Fibroblast of the aortic adventitia (primary cell): ENCODE measurements at places on chromosomes 6 and 20.

DNA sequence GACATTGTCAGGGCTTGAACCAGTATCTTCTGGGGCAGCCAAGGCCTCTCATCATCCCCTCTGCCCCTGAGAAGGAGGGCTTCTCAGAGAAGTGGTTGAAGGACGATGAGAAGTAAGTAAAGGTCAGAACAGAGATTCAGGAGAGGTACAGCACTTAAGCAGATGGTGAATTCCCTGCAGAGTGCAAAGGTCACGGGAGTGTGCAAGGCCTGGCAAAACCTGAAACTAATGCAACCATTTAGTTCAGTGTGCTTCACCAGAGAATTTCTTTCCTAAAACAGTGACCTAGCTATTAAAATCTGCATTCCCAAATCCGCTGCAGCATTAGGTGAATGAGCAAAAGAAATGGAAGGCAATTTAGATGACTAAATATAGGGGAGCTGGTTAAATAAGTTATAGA, 58.4 kb downstream of the TRERF1 start:
- DNase-seq, result no peak

GRCh38 chr6:130624046-130624445, 203.2 kb upstream of the SMLR1 start:
- peak; percentile 9 for DNase-seq

DNA sequence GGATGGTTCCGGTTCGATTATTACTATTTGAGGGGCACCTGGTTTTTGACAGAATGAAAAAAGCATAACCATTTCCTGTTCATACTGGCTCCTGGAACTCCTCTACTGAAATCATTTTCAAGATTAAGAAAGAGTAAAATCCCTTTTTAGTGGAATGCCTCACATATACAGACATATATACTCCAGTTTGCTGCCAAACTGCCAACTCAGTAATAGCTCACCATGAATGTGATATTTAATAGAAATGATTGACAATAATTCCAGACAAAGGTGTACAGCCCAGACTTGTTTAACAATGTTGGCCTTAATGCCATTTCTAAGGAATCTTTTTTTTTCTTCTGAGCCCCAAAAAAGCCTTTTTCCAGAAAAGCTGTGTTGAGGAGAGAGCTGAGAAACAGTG, 93.1 kb downstream of the JAG1 start:
- no peak for DNase-seq

- DNase-seq, result peak; percentile 10
These were observed 10.9 kb downstream of the PMEPA1 start for GRCh38 chr20:57698867-57699275.

DNA sequence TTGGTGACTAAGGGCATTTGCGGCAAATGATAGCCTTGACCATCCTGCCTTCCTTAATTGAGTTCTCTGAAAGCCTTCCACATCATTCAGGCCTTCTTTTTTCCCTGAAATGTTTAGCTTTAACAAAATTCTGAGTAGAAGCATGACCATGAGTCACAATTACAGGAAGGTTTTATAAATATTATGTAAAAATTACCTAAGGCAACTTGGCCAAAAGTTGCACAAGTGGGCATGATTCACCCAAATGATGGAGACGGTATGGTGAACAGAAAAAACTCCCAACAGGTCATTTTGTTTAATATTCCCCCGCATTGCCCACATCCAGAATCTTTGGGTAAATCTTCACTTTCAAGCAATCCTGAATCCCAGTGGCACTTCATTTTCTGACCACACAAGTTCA, 37.0 kb downstream of the MC3R start:
- DNase-seq, result no peak

GRCh38 chr20:20897145-20897544, 184.7 kb upstream of the RALGAPA2 start:
- DNase-seq, result no peak

DNA sequence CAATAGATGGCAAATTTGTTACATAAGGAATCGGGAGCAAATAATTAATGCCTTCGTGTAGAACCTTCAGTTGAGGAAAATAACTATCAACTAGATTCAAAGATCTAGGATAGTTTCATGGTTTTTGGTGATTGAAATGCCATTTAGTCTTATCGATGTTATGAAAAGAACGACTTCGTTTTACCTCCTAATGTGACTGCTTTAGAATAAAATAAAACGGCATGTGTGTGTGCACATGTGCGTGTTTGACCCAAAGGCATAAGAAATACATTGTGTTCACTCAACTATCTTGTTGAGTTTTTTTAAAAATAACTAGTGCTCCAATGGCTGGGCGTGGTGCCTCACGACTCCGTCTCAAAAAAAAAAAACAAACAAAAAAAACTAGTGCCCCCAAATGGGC, 37.6 kb downstream of the ZBTB2 start:
- DNase-seq, result no peak

DNA sequence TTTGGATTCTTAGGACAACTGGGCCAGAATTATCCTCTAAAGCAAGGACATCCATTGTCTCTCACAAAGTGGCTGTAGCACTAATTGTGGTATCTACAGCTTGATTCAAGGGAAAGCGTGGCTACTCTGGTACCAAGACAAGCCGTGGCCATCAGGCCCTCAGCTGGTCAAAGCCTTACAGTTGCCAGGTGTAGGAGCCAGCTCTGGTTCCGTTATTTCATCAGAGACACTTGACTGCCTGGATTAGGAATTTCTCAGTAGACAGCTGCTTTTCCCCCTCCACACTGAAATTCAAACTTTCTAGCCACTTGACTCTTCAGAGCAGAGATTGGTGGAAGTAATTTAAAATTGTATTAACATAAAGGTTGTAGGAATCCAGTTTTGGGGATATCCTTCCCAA, 104.2 kb downstream of the ANKS1A start:
- DNase-seq, result no peak

GRCh38 chr6:72248621-72249020, 362.3 kb downstream of the RIMS1 start:
- no peak for DNase-seq

DNA sequence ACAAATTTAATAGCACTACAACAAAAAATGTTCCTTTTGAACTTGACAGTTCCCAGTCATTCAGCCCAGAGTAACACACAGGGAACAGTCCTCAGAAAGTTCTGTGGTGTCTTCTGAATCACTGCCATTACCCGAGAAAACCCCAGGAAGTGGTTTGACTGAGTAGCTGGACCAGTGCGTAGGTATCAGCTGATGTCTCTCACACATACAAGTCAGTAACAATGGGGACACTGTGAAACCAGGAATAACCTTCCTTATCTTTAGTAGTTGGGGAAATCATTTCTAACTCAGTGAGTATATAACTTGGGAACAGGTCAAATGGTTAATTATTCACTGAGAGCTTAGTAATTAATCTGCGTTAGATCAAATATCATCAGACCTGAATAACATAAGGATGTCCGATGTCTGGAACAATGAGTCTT, 73.1 kb downstream of the HIVEP2 start:
- peak; percentile 86 for DNase-seq

DNA sequence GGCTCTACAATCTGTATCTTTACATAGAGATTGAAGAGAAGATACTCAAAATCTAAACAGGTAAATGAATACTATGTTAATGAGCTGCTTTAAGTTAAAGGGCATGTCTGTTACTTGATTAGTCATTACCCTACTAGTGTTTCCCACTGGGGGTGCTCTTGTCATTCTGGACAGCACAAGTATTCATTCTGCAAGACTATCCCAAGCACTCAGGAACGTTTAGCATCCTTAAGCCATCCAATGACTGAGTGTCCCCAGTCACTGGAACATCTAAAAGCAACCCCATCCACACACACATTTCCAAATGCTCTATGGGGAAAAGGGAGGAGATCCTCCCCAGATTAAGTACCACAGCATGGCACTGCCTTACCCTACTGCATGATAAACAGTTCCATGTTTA, 25.7 kb downstream of the EZR start:
- peak; percentile 53 for DNase-seq

- DNase-seq, result peak; percentile 4
These were observed 92.7 kb downstream of the L3MBTL3 start for GRCh38 chr6:130111031-130111430.

GRCh38 chr6:163748036-163748435, 333.5 kb downstream of the QKI start:
- no peak for DNase-seq

DNA sequence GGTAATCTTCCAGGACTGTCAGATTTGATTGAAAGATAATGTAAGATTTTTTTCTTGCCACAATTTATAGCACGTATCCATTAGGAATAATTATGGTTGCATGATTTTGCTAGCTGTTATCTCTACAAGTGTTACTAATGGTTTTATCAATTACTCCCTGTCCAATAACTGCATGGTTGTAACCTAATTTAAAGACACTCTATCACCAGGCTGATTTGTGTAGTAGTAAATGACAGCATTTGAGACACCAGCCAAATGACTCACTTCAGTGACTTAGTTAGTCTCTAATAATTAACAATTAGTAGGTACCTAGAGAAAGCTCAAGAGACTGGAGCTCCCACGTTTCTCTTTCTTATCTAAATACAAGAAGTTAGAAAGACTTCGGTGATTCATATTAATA, 453.8 kb upstream of the POU3F2 start:
- DNase-seq, result no peak

DNA sequence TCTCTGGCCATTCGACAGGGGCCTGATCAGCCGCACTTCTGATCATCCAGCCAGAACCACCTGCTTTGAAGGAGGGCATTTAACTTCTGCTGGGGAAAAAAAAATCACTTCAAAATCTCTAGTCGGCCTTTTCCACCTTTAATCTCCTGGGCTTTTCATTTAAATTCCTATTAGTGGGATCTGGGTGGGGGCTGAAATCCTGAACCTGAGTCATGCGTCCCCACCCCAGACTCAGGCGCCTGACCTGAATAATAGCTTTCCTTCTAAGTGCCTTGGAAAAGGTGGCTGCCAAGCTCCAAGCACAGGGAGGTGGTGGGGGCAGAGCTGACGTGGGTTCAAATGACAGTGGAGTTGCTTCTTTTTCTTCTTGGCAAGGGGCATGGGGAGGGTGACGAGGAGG, 246.0 kb upstream of the EXOC2 start:
- DNase-seq, result no peak

DNA sequence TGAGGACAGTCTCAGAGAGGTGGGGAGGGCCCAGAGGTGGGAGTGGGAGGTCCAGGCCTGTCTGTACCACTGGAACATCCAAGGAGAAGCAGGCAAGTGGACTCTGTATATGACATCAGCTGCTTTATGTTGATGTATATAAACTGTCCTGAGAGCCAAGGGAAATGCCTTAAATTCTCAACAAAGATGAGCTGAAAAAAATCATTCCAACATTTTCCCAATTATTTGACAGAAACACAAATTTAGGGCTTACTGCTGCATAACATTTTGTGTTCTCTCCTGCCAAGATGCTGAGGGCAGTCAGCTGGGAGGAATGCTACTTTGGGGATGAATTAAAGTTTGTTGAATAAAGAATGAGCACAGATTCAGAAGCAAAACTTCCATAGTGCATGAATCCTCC, 52.8 kb downstream of the FOXC1 start:
- peak; percentile 62 for DNase-seq

DNA sequence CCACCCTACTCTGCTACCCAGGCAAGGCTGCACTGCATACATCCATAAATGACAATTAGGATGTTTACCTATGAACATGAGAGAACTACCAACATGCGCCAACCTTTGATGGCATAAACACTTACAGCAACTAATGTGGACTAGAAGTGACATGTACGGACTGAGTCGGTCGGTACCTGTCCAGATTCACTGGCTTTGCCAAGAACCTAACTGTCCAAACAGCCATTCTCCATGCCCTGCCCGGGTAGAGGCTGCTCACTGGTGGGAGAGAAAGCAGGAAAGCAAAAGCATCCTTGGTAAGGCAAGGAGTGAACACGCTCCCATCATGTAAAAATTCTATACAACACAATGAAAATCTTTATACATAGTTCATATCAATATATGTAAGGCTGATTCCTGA, 30.0 kb downstream of the SYNDIG1 start:
- no peak for DNase-seq

- DNase-seq, result peak; percentile 72
These were observed 254.9 kb downstream of the CDKAL1 start for GRCh38 chr6:20789162-20789561.

- DNase-seq, result no peak
These were observed 433.7 kb upstream of the MANEA start for GRCh38 chr6:95143408-95144180.

- DNase-seq, result peak; percentile 44
These were observed at the start of gene OGFRL1 for GRCh38 chr6:71288228-71289038. Gene OGFRL1, plus strand, starts transcription at chr6:71288811. Its CDS starts 126 bp downstream, at chr6:71288937.

DNA sequence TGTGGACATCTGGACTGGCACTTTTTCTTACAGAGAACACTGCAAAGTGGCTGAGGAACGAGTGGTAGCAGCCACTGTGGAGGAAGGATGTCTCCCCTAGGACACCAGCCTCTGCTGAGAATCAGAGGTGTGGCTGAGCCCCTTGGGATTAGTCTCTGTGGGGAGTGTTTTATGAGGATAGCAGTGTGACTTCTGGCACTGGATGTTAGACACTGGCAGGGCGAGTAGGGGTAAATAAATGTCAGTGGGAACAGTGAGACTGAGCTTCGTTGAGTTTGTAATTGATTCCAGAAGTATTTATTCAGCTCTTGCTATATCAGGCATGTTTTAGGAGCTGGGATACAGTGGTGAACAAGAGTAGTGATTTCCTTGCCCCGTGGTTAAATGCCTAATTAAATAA, 124.0 kb downstream of the JARID2 start:
- DNase-seq, result no peak

DNA sequence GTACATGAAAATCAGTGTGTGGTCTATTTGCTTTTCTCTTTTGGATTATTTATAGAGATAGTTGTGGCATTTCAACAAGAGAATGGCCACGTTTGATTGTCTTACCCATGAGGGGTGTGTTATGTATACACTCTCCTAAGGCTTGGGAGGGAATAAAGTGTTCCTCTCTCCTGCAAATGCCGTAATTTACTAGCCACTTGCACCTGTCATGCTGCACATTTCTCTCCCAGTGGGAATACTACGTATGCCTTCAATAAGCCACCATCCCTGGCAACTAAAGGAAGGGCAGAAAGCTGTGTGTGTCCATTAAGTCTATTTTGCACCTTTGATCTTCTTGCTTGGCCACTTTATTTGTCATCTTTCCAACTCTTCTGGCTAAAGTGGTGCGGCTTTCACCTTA, 541.2 kb downstream of the QKI start:
- no peak for DNase-seq

DNA sequence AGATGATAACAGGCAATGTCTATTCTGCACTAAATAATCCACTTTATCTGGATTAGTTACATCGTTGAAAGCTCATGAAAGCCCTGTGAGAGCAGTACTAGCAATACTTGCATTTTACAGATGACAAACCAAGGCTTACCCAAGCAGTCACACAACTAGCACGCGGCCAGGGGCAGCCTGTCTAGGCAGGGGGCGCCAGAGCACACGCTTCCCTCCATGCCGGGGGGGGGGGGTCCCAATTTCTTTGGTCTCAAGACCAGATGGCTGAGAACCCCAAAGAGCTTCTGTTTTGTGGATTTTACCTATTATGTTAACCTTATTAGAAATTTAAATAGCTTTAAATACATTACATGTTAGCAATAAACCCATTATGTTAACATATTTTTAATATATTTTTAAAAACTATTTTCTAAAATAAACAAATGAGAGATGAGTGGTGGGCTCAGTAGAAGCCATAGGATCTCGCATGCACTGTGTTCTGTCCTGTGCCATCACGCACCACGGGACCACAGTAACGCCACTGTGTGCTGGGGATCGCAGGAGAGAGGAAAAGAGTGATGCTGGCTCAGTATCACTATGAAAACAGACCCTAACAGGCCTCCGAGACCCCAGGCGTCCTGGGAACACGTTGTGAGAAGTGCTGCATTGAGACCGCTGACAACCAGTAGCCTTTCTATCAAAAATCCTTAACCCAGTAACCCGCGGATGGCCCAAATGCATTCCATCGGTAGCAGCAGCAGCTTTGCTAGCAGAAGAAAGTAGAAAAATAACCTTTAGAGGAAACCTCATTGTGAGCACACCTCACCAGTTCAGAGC, 5.3 kb upstream of the PRR18 start:
- DNase-seq, result peak; percentile 62

- no peak for DNase-seq
These were observed 1325.6 kb downstream of the HACE1 start for GRCh38 chr6:103534095-103534494.
